Left cardiac atrium (tissue), 4 donors: ENCODE measurements at places on chromosomes 5 and 9. TPM values are rescaled to one million over a fixed set of nuclear protein-coding genes. Genes with fewer than 3 reads are reported as not detected.

GRCh38 chr9:127724012-127724411 is 8.1 kb downstream of the TTC16 start:
- DNase-seq = no peak

DNA sequence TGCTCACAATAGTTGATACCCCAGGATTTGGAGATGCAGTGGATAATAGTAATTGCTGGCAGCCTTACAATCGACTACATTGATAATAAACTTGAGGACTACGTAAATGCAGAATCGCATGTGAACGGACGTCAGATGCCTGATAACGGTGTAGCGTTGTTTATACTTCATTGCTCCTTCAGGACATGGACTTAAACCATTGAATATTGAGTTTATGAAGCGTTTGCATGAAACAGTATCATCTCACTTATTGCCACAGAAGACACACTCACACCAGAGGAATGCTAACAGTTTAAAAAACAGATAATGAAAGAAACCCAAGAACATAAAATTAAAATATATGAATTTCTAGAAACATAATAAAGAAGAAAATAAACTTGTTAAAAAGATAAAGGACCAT is 101.6 kb downstream of the GABBR2 start:
- DNase-seq = no peak

DNA sequence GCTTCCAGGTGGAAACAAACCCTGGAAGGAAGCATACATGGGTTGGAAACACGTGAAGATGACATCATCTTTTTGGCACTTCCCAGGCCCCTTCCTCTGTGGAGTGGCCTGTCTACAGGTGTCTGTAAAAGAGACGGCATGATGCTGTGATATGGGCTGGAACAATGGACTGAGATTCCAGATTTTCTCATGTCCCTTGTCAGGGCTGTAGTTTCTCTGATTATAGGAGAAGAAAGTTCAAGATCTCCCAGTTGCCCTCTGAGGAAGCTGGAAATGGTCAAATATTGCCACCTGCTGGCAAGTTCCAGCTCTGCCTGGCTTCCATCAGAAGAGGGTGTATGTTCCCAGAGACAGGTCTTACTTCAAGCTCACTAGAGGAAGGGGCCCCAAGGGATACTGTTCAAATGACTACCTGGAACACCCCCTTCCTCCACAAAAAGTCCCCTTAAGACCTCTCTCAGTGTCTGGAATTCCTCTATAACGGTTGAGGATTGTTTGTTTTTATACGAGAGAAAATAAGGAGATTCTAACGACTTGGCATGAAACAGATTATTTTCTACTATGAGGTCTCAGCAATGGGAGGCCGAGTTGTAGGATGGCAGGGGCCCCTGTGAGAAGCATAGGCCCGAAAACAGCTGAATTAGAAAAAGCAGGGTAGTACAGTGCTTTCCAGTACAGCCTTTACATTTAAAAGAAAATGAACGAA is 7.3 kb upstream of the ANXA6 start:
- DNase-seq = peak; percentile 69

- no peak for DNase-seq
Observed at GRCh38 chr9:132651259-132651658, 18.5 kb downstream of the DDX31 start.

GRCh38 chr9:100428871-100429654 is 2.1 kb downstream of the MSANTD3 start:
- DNase-seq = no peak

DNA sequence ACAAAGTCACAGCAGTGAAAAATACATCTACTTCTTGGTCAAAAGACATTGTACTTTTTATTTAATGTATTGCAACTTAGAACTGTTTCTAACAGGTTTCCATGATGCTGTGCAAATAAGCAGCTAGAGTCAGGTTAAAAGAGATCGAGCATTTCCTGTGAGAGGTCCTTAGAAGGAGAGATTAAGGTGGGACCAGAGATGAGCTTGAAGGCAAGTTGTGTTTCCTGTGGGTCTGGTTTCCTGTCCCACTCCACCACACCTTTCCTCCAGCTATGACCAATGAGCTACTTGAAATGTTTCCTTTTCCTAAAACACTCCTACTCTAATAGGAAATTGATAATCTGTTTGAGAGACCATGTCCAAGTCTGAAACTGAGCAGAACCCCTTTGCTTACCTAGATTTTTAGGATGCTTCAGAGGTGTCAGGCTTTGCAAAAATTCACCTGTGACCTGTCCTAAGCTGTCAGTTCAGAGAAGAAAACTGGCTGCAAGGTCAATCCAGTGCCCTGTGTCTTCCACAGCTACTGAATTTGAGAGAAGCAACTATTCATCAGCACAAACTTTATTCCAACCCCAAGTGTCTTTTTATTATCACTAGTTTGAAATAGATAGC is 13.1 kb upstream of the RLN1 start:
- DNase-seq = no peak

DNA sequence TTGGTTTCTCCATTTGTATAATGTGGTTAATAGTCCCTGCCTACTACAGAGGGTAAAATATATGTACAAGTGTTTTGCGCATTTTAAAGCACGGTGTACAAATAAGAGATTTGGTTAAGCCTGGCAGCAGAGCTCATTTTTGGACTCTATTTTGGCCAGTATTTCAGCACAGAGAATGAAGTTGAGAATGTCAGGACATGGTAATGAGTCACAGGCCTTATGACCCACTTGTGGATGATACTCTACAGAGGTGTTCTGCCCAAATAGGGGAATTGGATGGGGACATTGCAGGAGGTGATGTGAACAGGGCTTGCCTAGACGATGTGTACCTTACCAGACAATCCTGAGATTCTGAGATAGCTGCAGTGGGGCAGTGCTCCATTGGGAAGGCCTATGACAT is 50.6 kb downstream of the MELK start:
- DNase-seq = no peak

DNA sequence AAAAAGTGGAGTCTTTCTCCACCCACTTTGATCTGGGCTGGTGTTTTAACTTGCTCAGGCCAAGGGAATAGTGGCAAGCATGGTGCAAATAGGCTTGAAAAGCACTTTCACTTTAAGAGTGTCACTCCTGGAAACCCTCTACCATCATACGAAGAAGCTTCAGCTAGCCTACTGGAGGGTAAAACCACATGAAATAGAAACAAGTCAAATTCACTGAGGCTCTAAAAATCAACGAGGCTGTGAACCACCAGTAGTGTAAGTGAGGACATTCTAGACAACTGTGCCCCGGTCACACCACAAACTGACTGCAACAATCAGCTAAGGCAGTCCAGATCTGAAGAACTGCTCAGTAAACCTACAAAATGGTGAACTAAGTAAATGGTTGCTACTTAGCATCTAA is 2366.3 kb upstream of the C9orf72 start:
- DNase-seq = no peak

GRCh38 chr9:125749951-125750626 is 2.9 kb downstream of the PBX3 start:
- DNase-seq = no peak

- peak; percentile 68 for DNase-seq
Observed at GRCh38 chr9:130461218-130461630, 16.5 kb downstream of the ASS1 start.

GRCh38 chr5:143652108-143652700 is 159.8 kb upstream of the HMHB1 start:
- no peak for DNase-seq

GRCh38 chr5:162268694-162269481 is 201.3 kb downstream of the GABRG2 start:
- DNase-seq = no peak

DNA sequence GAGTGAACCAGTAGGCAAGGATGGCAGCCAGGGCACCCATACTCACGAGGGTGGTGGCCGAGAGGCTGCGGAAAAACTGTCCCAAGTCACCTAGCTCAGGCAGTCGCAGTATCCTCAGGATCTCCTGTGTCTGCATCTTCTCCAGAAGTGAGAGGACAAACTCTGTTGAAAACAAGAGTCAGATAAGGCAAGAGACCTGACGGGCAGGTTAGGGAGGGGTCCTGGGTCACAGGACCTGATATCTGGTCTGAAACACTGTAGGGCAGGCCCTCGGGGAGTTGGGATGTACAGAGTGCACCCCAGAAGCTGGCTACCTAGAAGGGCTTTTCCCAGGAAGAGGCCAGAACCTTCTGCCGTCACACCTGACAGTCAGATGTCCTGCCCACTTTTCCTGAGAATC is 17.4 kb downstream of the ACSL6 start:
- DNase-seq = no peak

DNA sequence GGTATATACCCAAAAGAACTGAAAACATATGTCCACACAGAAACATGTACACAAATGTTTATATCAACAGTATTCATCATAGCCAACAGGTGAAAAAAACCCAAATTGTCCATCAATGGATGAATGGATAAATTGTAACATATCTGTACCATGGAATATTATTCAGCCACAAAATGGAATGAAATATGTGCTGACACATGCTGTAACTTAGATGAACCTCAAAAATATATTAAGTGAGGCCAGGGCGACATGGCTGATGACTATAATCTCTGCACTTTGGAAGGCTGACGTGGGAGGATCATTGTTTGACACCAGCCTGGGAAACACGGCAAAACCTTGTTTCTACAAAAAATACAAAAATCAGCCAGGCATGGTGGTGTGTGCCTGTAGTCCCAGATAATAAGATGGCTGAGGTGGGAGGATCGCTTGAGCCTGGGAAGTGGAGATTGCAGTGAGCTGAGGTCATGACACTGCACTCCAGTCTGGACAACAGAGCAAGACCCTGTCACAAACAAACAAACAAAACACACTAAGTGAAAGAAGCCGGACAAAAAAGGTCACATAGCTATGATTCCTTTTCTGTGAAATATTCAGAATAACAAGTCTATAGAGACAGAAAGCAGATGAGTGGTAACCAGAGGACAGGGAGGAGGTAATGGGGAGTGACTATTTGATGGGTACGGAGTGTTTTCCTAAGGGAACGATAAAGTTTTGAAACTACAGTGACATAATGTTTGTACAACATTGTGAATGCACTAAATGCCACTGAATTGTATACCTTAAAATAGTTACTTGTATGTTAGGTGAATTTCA is 11.4 kb downstream of the KYAT1 start:
- DNase-seq = no peak

DNA sequence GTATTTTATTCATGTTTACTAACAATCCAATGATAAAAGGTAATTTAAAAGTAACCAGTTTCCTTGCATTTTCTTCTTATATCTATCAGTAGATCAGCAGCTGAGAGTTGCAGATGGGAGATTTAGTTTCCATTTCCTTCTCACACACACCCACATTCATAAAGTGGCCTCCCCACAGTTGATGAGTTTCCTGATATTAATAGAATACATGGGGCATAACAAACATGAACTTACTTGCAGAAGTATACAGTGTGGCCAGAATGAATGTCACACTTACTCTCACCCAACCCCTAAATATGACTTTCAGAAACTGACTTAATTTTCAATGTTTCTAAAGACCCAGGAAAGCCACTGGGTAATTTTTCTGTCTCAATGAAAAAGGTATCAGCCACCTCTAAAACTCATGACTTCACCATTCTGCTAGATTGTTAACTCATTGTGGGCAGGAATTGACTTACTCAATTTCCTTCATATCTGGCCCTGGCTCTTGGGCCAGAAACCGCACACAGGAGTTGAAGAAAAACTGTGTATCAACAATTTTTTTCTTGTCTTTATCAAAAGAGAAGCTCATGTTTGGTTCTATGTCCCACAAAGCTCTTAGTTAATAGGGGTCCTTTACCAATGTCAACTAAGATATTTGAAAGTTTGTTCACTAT is 63.5 kb upstream of the OSMR start:
- DNase-seq = no peak

DNA sequence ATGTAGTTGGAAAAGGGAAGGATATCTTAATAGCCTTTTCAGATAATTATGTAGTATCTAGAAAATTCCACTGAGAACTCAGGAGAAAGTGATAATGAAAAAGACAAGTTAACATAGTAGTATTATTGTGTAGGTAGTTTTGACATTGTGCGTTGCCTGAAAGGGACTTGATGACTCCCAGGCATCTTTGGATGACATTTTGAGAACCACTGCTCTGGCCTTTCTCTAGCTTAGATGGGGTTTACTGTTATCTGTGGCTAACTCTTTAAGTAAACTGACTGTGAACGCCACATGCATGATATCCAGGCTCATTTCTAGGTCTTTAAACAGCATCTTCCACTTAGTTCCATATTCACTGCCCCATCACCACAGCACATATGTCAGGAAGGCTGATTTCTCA is 14.4 kb upstream of the FYB1 start:
- no peak for DNase-seq

DNA sequence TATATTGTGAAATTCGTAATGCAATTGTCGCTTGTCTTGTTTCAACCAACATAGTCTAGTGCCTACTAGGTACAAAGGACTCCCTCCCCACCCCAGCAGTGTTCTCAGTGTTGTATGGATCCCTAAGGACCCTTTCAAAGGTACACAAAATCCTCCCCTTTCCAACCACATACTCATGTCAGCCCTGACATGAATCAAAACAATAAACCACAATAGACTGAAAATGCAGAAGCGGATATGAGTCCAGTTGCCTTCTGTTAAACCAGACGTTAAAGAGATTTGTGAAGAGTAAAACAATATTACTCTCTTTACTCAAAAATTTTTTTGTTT is 82.4 kb upstream of the IFNK start:
- no peak for DNase-seq

GRCh38 chr9:38682713-38683112 is 37.2 kb downstream of the FAM240B start:
- no peak for DNase-seq

DNA sequence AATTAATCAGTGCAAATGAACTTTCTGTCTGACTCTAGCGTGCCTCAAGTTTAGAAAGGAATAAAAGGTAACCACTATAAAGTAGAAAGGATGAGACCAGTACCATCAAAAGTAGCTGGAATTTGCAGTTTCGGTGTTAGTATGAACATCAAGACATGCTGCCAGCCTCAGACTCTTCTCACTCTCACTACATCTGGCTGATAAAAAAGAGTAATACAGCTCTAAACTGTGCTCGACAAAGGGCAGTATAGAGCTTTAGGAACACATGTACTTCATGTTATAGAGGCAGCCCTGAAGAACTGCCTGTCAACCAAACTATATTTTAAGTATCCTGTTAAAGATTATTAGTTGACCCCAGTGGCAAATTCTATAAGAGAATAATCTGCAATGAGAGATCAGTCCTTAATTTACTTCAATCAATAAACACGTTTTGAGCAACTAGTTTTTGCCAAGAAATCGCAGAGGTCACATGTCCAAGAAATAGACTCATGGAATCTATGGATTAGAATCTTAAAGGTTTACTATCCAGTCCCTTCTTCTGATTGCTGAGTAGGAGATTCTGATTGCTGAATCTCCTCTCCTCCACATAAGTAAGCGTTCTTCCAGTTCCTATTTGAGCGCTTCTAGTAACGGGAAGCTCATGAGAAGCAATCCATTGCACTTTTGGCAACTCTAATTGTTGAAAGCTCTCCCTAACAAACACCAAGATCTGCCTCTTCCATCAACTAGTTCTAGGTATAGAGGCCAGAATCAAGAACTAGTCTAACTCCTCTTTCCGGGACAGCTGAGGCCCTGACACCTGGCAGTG is 941 bp downstream of the XPA start:
- DNase-seq = no peak

GRCh38 chr5:9212605-9213004 is 333.3 kb downstream of the SEMA5A start:
- no peak for DNase-seq

GRCh38 chr9:121398374-121398773 is 28.3 kb upstream of the STOM start:
- no peak for DNase-seq

Gene PLPP6
- 3.4 TPM for total RNA-seq

Gene CRB2
- total RNA-seq = 2.2 TPM

Gene BOD1
- 45.6 TPM for total RNA-seq

Gene ADGRD2
- total RNA-seq = not detected

Gene ENDOG
- 61.8 TPM for total RNA-seq

Gene LCN9
- not detected for total RNA-seq

Gene SLC6A7
- total RNA-seq = not detected

Gene PCDHB7
- 1.0 TPM for total RNA-seq

Gene KCNV2
- total RNA-seq = not detected

Gene WDR41
- 30.2 TPM for total RNA-seq

Gene PLAC8L1
- total RNA-seq = 0.62 TPM
